Memory B cell (primary cell): ENCODE measurements at places on chromosomes 6 and 20.

DNA sequence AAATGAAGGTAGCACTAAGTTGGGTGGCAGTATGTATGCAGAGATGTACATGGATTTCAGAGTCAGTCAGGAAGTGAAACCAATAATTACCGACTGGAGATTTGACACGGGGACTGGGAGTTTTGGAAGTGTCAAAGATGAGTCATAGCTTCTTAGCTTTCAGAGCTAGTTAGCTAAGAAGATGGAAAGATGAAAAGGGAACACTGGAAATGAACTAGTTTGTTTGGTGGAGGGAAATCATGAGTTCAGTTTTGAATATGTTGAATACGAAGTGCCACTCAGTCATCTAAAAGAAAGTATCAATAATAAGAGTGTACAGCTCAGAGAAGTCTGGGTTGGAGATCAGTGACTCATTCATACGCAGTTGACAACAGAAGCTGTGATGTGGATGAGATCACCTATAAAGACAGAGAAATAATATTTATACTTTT lies 7.5 kb downstream of the ESF1 start:
- no peak for DNase-seq

DNA sequence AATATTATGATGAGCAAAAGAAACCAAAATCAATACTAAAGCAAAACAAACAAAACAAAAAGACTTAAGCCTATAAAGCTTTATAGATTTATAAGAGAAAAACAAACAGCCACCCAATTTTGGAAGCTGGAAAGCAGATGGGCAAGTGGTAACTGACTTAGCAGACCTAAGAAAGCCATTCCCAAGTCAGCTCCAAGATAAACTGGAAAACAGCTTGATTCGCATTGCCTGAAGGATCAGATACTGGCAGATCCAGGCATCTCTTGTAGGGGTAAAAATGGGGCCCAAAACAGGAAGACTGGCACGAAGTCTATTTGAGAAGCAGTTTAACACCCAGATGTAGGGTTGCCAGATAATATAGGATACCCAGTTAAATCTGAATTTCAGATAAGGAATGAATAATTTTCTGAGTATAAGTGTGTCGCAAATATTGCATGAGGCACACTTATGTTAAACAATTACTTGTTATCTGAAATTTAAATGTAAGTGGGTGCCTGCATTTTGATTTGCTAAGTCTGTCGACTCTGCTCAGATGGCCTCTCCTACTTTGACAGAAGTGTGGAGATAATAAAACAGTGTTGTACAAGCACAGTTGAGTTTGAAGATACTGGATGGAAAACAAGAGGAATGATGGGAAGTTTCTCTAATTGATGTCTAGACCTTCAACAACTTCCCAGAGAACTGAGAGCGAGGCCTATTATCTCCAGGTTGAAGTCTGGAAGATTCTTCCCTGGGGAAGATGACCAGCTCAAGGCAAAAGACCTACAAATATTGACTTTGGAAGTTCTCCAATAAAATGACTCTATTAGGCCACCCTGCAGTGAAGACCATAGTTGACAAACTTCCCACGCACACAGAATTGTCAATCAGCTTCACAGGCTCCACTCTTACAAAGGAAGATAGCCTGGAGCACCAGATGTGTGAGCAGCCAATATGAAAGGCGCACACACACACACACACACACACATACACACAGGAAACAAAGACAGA lies 113.4 kb downstream of the FAM50B start:
- no peak for DNase-seq

GRCh38 chr6:121597654-121598053 lies 162.2 kb downstream of the GJA1 start:
- no peak for DNase-seq

DNA sequence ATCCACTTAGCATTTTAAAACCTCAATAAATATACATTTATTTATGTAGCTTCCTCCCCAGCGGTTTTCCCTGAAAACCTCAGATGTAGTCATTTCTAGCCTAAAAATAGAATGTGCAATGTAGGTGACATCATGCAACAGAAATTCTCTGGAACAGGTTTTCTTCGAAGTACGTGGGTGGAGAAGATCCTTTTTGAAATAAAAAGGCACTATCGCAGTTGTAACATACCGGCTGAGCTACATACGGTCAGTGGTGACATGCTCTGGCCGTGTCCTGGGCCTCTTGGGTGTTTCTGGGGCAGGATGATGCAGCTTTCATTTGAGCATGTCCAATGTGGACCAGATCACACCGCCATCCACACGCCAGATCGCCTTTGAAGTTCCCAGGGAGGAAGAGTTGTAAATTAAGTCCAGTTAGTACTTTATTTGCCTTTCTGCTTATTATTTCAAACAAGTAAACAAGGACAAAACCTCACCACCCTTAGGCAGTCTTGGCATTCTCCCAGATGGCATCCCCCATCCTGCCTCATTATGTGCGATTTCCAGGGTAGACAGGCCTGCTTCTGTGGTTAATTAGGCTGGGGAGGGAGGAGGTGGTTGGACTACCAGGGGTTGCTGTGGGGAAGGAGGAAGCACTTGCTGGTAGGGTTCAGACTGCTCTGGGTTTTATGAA lies 109.5 kb upstream of the CLDN20 start:
- DNase-seq = no peak

- DNase-seq = no peak
Observed at GRCh38 chr20:40575851-40576250, 113.2 kb downstream of the MAFB start.

DNA sequence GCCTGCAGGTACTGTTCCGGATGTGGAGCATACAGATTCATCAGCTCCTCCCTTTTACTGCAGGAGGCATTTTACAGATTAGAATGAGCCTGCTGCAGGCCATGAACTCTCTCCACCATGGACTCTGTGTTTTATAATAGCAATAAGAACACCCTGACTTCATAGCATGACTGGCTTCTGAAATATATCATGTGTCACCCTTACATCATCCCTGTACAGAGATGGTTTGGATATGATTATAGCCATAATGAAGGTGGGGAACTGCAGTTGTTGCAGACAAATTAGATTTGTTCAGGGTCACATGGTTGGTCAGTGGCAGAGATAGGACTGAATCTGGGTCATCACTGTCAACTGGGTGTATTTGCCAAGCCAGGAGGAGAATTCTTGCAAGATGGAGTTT lies 100.7 kb downstream of the FOXO3 start:
- DNase-seq = no peak

DNA sequence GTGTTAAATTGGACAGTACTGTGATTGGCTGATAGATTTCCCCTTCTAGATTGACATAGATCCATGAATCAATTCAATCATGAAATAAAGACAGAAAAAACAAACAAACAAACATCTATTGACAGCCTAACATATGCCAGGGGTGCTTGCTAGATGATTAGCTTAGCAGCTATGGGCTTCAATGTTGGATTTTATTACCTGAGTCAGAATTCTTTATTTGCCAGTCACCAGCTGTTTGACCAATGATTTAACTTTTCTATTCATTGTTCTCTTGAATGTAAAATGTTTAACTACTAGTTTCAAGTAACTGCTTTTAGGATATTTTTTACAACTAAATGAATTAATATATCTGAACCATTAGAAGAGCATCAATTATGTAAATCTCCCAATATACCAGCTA lies 901.3 kb upstream of the CITED2 start:
- no peak for DNase-seq

DNA sequence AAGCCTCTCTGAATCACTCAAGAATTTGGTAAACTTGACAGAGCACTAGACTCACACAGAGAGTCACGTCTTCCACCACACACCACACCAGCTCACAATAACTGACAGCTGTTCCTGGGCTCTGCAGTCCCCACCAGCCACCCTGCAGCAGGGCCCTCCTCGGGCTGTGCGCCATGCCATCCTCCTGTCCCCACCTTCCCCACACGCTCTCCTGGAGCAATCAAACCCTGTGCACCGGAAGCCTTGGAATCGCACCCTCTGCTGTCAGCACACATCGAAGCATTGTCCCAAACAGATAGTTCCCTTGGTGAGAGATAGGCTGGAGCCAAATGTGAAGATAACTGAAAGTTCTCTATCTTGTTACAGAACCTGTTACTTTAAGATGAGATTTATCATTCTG lies 191.0 kb downstream of the TBXT start:
- no peak for DNase-seq

DNA sequence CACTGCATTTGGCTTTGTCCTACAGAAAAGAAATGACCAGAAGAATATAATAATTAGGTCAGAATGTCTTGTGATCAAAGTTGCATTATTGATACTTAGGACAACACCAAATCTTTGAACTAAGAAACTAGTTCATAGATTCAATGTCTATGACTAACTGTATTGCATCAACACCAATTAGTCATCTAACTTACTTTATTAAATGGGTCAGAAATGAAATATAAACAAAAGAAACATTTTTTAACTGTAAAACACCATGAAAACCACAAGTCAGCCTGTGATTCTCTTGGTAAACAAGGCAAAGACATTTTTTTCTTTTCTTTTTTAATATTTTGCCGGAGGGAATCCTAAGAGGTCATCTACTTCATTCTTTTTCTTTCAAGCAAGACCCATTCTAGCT lies 114.1 kb upstream of the HDDC2 start:
- DNase-seq = no peak

- no peak for DNase-seq
Observed at GRCh38 chr6:147166992-147167391, 37.2 kb upstream of the STXBP5 start.

DNA sequence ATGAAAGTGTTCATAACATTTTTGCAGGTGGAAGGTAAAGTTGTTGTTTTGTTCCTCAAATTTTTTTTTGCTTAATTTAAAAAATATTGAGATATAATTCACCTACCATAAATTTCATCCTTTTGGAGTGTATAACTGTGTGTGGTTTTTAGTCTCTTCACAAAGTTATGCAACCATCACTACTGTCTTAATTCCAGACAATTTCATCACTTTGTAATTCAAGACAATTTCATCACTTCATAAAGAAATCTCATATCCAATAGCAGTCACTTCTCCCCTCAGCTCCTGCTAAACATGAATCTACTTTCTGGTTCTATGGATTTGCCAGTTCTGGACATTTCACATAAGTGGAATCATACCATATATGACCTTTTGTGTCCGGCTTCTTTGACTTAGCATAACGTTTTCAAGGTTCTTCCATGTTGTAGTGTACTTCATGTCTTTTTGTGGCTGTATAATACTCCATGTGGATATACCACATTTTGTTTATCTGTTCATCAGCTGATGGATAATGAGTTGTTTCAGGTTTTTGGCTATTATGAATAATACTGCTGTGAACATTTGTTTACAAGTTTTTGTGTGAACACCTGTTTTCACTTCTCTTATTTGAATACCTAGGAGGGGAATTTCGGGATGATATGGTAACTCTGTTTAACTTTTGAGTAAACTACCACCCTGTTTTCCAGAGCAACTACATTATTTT lies 18.8 kb downstream of the ZFAND3 start:
- no peak for DNase-seq

DNA sequence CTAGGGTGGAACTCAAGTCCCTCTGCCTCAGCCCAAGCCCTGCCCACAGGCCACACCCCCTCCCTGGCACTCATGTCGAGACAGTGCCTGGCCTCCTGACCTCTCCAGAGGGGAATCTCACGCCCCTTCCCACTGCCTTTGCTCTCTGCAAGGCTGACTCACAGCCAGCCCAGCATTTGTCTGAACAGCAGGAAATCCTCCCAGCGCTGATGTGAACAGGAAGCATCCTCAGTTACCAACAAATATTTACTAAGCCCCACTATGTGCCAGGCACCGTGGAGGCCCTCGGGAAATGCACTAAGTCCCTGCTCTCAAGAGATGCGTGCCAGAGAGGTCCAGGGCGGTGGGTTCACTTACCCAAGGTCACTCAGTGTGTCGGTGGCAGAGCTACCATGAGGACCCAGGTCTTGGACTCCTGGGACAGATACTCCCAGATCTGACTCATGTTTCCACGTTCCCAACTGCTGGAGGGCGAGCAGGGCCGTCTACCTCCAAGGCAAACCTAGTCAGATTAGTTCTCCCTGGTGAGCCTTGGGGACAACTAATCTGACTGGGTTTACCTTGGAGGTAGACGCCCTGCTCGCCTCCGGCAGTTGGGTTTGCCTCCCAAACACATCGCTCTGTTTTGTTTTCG lies 7.8 kb downstream of the ADA start:
- no peak for DNase-seq

DNA sequence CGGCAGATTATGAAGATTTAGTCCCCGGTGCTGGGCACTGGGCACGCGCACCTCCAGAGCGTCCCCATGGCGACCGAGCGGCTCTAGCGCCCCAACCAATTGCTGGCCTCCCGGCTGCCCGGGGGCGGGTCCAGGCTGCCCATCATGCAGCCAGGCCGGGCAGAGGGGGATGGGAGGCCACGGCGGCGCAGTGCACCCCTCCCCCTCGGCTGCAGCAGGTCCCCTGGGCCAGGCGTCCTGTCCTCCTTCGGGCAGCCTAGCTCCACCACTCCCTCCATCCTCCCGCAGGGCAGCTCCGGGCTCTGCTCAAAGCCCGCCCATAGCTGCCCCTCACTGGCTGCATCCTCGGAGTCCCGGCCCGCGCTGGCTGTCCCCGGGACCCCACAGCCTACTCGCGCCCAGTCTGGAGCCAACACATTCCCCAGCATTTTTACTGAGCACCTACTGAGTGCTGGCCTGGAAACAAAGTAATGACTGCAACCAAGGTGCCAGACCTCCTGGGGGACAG lies 99.4 kb downstream of the ASXL1 start:
- DNase-seq = no peak

DNA sequence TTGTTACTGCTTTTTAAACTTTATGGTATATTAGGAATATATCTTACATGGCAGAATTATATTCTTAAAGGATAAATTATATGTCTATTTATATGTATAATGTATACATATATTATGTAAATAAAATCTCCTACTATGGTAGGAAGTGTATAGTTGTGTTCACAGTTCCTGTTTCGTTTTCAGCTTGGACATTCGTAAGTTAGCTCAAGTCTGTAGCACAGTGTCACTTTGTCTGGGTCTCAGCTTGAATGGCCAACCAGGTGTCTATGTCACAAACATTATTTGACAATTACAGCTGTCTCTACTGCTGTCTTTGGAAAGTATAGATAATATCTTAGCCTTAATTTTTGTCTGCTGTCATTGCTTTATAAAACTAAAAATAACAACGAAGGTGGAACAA lies 303.9 kb downstream of the CDKAL1 start:
- DNase-seq = no peak

DNA sequence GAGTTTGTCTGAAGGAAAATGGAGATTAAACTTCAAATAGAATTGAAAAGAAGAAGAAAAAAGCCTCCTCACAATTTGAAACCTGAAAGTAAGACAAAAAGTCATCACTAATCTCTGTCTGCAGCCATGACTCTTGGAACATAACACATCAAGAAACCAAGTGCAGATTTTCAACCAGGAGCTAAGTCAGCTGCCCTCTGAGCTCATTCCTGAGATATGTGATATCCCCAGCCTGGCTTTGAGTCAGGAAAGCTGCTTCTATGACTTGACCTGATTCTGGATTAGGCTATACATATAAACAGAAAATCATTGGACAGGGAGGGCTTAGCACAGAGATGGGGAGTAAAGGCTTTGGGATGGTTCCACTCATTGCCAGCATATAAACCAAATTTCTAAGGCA lies 891.4 kb downstream of the TFAP2A start:
- no peak for DNase-seq

GRCh38 chr6:84539122-84539856 lies 225.1 kb downstream of the TBX18 start:
- DNase-seq = no peak
